Stimulated activated CD4-positive, alpha-beta T cell treated with anti-CD3 and anti-CD28 coated beads, TNF-alpha, amount 100 ng/mL, for 48 hours (primary cell): ENCODE measurements at places on chromosomes 16 and 17.

GRCh38 chr16:69190598-69190997, 3.6 kb downstream of the SNTB2 start:
- DNase-seq: no peak

GRCh38 chr17:31579265-31579664, 187.8 kb downstream of the RAB11FIP4 start:
- DNase-seq: no peak

DNA sequence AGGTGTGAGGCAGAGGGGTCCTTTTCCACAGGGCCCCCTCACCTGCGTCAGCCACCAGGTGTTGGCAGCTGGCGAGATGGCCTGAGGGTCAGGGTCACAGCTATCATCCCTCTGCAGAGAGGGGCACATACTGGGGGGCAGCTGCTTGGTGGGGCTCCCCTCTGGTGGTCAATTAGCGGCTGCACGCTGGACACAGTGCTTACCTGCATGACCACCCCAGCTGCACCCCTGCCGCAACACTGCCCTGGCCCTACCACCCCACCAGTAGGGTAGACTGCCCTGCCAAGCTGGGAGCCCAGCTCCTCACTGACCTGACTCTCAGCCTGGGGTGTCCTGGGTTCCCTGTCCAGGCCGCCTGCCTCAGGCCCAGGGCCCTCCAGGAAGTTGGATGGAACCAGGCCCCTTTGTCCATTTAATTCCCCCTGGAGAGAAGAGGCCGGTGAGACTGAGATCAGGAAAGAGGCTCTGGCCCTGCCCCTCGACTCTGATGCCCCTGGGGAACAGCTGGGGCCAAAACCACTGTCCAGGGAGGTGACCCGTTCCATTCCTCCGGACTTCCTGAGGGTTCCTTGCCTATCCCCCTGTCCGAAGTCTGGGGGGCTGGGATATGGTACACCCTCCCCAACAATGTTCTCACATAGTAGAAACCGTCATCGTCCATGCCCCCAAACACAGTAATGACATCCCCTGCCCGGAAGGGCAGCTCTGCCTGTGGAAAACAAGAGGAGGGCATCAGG, 23.7 kb downstream of the TSPOAP1 start:
- no peak for DNase-seq

DNA sequence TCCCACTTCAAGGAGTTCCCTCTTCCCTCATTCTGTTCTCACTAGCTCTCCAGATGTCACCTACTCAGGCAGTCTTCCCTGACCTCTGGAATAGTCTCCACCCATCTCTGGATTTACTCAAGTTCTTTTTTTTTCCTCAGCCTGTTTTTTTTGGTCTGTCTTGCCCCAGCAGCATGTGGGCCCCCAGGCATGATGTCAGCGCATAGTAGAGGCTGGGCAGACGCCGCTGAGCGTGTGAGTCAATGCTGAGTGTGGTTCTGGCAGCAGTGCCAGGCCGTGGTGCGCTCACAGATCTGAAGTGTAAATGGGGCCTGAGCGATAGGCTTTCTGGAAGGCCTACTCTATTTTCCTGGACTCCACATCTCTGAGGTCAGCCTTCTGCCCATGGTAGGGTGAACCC, 2.7 kb upstream of the KCNJ18 start:
- DNase-seq: no peak

DNA sequence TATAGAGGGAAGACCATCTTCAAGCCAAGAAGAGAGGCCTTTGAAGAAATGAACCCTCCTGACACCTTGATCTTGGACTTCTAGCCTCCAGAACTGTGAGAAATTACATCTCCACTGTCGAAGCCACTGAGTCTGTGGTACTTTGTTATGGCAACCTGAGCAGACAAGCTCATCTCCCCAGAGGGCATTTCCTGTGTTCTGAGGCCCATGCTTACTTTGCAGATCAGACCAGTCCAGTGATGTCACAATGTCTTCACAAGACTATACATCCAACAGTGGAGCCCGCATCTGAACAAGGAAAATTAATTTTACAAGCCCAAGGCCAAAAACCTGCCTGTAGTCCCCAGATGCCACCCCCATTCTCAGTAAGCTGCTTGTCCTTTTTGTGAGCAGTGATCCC, 14.8 kb upstream of the C17orf113 start:
- no peak for DNase-seq

- DNase-seq: no peak
Observed at GRCh38 chr16:30131869-30132475, 9.0 kb upstream of the MAPK3 start.

DNA sequence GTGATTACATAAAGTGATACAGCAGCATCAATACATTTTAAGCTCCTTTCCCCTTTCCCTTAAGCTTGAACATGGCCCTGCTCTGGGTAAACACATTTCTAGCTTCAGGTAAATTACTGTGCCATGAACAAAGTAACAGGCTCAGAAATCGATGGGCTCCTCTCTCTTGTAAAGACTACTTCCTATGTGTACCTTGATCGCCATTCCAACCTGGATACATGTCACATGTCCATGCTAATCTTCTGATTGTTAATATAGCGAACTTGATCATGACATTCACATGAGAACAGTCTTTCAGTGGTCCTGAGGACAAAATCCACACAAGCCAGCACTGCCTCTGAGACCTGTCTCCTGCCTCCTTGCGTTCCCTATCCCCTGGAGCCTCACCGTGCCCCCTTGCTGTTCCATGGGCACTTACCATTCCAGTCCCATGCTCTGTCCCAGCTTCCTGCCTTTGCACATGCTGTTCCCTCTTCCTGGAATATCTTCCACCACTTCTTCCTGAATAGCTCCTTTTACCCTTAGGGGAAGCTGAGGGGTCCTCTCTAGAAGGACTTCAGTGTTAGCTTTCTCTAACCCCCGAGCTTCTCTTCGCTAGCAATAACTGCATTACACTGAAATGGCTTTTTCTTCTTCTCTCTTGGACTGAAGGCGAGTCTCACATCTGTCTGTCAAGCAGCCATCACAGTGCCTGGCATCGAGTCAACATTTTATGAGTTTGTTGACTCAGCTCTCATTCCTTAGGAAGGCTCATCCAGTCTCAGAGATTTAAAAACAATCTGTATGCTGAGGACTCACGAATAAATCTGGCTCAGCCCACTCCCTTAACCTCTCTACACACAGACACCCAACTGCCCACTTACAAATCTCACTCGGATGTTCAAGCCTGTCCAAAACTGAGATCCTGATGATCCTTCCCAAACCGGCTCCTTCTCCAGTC, 93.3 kb downstream of the ASIC2 start:
- no peak for DNase-seq

DNA sequence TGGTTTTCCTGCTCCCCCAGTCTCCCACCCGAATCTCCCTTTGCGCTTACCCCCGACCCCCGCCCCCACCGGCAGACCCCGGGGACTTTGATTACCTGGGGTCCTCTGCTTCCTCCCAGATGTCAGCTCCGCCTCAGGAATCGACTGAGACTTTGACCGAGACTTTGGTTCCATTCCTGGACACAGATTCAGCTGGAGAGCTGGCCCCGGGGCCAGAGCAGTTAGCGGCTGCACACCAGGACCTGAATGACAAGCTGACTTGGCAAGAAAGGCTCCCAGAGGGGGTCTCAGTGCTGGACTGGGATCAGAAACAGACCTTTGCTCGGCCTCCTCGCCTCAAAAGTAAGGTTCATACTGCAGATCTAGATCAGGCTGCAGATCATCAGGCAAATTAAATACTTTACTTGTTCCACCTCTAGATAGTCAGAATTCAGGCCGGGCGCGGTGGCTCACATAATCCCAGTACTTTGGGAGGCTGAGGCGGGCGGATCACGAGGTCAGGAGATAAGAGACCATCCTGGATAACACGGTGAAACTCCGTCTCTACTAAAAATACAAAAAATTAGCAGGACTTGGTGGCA, 60.3 kb upstream of the FBXO47 start:
- no peak for DNase-seq

GRCh38 chr16:70341600-70341999, 5.1 kb upstream of the DDX19A start:
- no peak for DNase-seq

DNA sequence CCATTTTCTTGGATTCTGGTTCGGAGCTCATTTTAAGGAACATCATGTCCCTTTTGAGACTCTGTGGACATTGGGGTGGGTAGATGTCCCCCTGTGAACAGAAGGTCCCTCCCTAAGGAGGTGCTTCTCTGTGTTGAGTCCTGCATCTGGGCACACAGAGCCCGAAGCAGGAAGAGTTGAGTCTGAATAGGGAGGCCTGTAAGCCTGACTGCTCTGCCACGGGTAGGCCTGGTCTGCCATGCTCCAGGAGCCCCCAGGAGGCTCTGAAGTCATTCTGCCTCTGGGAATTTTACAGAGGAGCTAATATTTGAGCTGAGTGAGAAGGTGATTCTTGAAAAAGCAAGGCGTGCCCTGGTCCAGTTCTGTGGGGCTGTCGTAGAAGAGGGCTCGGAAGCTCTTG, 50.6 kb downstream of the TENT4B start:
- no peak for DNase-seq

- no peak for DNase-seq
Observed at GRCh38 chr17:64683796-64684195, 21.7 kb upstream of the SMURF2 start.

- DNase-seq: no peak
Observed at GRCh38 chr17:67682196-67682595, 35.5 kb upstream of the NOL11 start.

DNA sequence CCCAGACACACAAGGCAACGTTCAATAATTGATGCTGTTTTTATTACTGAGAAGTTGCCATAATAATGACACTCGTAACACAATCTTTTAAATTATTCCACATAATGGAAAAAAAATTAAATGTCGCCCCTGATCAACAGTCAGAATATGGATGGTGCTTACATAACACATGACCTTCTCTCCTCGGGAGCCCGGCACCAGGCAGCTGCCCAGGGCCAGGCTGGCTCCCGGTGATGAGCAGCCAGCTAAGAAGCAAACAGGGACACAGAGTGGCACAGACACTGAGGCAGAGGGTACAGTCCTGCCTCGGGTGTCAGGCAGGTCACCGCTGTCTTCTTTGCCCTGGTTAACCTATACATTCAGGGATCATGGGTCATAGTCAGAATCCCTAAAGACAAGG, 137.9 kb downstream of the SLC39A11 start:
- no peak for DNase-seq

DNA sequence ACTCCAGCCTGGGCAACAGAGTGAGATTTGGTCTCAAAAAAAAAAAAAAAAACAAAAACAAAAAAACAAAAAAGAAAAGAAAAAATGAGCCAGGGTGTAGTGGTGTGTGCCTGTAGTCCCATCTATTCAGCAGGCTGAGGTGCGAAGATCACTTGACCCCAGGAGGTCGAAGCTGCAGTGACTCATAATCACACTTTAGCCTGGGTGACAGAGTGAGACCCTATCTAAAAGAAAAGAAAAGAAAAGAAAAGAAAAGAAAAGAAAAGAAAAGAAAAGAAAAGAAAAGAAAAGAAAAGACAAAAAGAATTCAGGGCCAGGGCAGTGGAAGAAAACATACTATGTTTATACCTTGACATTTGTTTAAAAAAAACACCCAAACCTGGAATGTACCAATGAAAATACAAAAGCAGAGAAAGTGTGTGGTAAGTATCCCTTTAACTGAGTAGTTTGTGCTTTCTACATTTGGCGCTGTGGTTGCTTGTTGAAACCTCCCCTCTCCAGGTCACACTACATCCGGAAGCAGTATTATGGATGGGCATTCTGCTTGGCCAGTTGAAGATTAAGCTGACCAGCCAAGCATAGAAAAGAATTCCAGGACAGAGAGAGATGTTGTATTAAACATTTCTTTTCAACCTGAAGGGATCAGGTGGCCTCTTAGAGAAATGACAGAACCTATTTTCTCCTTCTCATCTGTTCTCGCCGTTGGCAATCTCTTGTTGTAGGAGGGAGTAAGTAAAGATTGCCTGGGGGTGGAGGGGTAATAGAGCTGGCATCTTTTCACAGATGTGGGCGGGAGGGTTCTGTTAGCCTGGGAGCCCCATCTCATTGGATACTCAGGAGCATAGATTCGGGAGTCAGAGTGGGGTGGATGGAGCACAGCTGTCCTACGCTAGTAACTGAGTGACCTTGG, 12.1 kb upstream of the PRKCB start:
- DNase-seq: no peak

DNA sequence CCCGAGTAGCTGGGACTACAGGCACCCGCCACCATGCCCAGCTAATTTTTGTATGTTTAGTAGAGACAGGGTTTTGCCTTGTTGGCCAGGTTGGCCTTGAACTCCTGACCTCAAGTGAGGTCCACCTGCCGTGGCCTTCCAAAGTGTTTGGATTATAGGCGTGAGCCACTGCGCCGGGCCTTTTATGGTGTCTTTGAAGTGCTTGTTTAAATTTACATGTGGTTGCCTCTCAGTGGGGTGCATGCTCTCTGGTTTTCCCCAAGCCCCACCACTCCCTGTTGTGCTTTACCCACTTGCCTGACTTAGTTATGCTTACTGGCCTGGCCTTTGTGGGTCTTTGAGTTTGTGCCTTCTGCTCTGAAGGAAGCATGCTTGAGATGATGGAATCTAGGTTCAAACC, 132.0 kb downstream of the PRKCB start:
- DNase-seq: no peak

DNA sequence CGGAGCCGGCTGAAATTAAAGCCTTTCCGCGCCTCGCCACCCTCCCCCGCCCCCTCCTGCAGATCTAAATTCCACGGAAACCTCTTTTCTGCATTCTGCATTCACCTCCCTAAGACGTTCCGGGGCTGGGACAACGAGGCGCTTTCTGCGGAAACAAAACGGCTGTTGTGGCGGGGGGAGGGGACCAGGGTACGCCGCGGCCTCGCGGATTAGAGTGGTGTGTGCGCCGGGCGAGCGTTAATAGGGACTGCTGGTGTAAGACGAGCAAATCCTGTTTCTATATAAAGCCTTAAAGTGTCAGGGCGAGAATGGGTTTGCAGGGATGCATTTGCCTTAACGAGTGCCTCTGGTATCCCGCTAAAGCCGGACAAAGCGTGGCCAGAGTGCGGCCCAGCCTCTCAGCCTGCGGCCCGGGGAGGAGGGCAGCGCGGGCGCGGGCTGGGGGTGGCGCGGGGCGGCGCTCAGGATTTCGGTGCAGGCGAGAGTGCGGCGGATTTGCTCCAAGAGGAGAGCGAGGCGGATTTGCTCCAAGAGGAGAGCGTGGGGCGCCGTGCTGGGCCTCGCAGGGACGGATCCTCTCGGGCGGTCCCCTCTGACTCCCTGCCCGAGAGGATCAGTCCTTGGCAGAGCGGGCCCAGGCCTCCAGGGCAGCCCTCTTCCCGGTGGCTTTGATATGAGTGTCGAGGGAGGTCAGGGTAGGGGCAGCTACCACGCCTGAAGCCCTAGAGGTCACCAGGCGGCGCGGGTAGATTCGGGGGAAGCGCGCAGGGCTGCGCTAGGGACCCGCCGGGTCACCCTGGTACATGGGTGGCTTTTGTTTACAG, 5.1 kb downstream of the BAHCC1 start:
- no peak for DNase-seq

- DNase-seq: no peak
Observed at GRCh38 chr16:80689487-80689886, 114.9 kb downstream of the CDYL2 start.

DNA sequence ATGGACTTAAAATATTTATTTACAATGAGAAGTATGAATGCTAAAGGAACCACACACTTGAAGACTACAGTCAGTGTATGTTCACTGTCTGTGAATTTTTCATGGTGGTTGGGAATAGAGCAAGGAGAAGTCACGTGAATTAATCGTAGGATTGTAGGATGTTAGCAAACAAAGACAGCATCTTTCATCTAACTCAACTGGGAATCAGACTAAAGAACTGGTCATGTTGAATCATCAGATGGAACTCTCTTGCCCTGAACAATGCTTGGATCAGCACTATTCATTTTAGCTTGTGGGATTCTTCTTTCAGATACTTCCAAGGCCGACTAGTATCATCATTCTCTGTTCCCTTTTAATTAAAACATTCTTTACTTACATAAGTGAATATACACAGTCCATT, 18.1 kb downstream of the KCNJ2 start:
- DNase-seq: no peak
